Hippocampal formation (tissue), 2 donors: ENCODE measurements at places on chromosomes 12 and 14.

DNA sequence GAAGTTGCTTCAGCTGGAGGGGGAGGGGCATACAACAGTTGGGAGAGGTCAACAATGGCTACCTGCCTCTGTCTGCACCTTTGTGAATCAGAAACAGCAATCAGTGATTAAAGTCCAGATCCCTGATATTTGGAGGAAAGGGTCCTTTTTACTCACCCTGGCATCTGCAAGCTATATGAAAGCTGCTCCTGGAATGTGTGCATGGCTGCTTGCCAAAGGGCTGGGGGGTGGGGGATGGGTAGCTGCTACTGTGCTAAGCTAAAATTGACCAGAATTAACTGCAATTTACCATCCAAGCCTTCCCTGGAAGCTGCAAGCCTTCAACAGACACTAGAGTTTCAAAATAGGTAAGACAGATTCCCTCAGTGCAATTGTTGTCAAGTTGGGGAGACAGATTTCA, 13.5 kb upstream of the GTF2A1 start:
- DNase-seq, result no peak

- DNase-seq, result no peak
Observed at GRCh38 chr12:73599268-73599667, 938.4 kb upstream of the ATXN7L3B start.

GRCh38 chr12:107395817-107396216, 289.8 kb upstream of the PWP1 start:
- no peak for DNase-seq

DNA sequence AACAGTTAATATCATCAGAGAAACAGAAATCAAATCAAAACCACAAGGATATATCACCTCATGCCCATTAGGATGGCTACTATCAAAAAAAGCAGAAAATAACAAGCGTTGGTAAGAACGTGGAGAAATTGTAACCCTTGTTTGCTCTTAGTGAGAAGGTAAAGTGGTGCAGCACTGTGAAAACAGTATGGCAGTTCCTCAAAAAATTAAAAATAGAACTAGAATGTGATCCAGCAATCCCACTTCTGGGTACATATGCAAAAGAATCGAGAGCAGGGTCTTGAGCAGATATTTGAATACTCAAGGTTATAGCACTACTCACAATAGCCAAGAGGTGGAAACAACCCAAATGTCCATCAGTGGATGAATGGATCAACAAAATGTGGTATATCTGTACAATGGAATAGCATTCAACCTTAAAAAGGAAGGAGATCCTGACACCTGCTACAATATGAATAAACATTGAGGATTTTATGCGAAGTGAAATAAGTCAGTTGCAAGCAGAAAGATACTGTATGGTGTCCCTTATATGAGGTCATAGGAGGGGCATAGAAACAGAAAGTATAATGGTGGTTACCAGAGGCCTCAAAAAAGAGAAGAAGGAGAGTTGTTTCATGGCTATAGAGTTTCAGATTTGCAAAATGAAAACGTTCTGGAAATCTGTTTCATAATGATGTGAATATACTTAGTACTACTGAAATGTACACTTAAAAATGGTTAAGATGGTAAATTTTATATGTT, 131.0 kb upstream of the EEA1 start:
- DNase-seq, result no peak

DNA sequence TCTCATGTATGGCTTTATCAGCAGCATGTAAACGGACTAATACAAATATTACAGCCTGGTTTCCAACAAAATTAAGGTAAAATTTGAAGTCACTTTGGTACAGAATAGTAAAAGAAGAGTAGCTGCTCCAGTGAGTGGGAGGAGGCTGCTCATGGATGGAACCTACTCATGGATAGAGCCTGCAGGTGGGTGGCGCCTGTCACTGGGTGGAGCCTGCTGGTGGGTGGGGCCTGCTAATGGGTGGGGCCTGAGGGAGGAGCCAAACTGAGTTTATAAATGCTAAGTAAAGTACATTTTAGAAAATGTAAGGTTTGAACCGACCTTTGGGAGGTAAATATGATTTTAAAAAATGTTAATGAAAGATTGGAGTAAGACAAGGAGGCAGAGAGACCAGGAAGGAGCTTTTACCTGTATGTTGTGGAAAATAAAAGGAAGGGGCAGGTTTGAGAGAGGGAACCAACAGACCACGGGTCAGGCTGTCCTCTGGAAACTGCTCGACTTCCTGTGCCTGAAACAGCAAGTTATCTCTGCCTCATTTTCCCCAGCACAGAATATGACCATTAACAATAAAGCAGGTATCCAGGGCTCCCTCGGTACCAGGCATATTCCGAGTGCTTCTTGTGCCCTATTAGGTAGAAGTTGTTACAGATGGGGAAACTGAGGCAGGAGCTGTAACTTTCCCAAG, 55.9 kb upstream of the SEL1L start:
- no peak for DNase-seq

- no peak for DNase-seq
Observed at GRCh38 chr12:41311883-41312282, 123.8 kb downstream of the PDZRN4 start.

GRCh38 chr14:68752271-68753006, 40.4 kb downstream of the ZFP36L1 start:
- DNase-seq, result no peak

DNA sequence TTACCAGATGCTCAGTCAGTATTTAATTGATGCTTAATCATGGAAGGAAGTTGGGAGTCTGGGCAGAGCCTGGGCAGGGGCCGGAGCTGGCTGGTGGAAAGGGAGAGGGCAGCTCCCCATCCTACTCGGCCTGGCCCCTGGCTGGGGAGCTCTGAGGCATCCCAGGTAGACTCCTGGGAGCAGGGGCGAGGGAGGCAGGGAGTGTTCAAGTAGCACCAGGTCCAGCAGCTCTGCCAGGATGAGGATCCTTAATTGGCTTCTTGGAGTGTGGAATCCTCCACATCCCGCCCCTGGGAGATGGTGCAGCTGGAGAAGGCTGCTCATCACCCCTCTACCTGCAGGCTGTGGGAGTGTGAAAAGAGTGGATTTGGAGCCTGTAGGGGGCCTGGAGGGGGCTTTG, 30.9 kb downstream of the SYNDIG1L start:
- no peak for DNase-seq

DNA sequence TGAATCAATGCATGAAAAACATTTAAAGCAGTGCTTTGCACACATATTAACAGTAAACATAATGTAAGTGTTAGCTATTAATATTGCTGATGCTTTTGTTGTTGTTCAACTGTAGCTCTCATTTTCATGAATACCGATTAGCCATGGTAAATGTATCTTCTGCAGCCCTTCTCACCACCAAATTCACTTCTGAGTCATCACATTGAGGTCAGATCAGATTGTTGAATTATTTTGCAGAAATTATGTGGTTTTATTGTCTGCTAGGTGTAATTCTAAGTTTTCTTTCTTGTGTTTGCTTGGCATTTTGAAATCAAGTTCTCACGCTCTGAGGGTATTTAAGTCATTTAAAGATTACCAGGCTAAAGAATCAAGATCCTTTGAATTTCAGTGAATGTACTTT, 74.6 kb downstream of the AKAP6 start:
- DNase-seq, result no peak

DNA sequence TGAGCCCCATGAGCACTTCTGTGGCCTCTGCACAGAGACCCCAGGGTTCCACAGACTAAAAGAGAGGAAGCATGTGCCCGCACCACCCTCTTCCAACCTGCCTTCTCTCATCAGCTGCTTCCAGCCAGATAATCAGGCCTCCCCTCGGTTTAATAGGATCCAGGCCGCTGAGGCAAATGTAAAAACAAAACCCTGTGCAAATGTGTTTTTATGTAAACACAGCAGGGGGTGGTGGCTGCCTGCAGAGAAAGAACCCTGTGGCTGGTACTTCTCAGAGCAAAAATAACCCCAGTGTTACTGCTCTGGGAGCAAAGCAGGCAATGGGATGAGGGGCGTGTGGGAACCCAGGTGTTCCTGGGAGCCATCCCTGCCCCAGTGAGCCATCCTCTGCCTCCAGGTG, 46.2 kb downstream of the WSCD2 start:
- no peak for DNase-seq

DNA sequence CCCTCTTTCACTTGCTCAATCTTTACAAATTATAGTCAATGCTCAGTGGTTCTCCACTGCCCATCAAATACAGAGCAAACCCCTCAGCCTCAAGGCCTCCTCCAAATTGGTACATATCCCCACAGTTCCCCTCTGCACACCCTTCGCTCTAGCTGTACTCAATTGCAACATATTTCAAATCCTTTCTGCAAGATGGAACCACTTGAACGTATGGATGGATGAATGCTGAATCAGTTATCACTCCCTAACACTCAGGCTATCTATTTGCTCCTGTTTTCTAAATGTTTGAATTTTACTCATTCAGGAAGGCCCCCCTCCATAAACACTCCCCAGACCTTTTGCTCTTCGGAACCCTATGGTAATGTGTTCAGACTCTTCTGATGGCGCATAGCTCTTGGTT, 24.5 kb downstream of the ATG14 start:
- no peak for DNase-seq

GRCh38 chr12:131893605-131894312, 663 bp upstream of the ULK1 start:
- no peak for DNase-seq

DNA sequence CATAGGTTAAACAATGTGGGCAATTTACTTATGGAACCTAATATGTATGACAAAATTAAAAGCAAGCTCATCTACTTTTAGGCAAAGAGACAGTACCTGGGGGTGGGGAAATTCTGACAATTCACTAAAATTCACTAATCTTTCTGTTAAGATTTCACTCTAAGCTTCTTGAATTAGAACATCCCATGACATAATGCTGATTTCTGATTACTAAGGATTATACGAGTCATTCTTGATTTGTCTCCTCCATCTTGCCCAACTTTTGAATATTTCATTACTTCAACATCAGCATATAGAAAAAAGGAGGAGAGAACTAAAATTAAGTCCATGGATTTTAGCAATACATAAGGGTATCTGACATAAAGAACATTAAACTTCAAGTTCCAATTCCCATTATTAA, 2.4 kb downstream of the CEP83 start:
- DNase-seq, result no peak

- no peak for DNase-seq
Observed at GRCh38 chr14:61516118-61516743, 179.1 kb upstream of the HIF1A start.

DNA sequence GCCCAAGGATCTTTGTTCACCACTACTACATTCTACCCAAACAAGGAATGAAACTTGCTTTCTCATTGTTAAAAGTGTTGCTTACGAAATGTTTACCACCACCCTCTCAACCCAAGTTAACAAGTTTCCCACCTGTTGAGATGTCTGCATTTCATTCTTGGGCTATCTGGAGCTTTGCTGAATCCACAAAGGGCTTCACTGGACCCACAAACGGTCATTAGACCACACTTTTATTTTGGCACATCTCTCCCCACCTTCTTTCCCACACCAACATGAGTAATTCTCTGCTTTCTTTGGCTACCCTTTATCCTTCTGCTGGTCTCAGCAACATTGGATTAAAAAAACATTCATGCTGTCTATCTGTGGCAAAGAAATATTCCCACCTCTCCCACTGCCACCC, 78.0 kb downstream of the TMEM260 start:
- DNase-seq, result no peak

GRCh38 chr12:41051954-41052353, 136.2 kb upstream of the PDZRN4 start:
- DNase-seq, result no peak

GRCh38 chr14:56686416-56686815, 106.8 kb downstream of the TMEM260 start:
- no peak for DNase-seq

DNA sequence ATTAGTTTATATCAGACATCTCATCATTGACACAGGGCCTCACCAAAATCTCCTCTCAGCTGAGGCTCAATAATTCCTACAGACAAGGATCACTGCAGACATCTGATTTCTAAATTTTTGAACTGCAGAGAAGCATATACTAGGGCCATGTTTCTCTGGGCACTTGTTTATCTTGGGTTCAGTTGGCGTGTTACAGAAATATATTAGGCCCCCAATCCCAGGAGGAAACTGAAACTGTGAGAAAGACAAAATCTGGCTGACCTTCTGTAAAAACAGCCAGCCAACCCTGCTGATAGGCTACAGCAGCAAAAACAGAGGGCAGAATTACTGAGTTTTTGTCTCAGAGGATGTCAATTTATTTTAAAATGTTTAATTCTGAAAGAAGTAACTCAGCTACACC, 634.6 kb downstream of the ETNK1 start:
- no peak for DNase-seq

- DNase-seq, result no peak
Observed at GRCh38 chr12:103855036-103855712, 14.1 kb upstream of the NT5DC3 start.

GRCh38 chr14:106044949-106045596, 518.7 kb downstream of the TMEM121 start:
- DNase-seq, result no peak

- DNase-seq, result no peak
Observed at GRCh38 chr12:132719141-132719953, 8.7 kb downstream of the PGAM5 start.

DNA sequence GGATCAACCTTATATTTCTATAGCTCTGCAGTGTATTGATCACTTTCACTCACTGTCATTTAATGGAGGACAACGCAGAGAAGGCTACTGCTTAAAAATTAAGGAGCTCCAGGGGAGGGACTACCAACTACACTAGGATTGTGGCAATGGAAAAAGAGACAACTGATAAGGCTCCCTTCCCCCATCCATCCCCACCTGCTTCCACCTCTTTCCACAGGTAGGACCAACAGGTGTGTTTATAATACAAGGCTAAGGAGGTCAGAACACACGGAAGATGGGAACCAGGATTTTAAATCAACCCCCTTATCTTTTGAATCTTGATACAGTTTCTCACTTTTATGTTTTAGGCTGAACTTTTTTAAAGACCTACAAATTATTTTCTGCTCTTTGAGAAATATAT, 90.8 kb downstream of the STAB2 start:
- no peak for DNase-seq

DNA sequence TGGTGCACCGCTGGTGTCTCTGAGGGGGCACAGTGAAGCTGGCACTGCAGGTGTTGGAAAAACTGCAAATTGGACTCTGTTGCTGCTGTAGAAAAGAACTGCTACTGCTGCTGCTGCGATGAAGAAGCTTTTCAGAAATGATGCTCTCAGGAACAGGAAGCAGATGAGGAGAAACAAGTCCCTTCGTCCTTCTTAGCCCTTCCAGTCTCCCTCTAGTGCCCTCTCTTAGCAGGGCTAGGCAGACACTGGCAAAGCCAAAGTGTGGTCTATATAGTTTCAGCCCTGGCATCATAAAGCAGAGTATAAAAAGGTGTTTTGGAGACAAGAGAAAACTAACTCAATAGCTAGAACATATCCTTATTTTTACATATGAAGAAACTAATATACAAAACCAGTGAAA, 174.5 kb downstream of the MYRFL start:
- DNase-seq, result no peak

DNA sequence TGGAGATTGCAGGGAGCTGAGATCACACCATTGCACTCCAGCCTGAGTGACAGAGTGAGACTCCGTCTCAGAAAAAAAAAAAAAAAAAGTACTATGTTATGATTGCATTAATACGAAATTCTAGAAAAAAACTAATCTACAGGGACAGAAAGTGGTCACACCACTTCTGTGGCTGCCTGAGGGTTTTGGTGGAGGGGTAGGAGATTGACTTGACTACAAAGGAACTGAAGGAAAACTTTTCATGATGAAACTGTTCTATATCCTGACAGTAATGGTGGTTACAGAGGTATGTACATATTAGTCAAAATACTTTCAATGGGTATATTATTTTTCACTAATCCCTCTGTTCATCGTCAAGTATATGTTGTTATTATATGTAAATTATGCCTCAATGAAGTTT, 42.1 kb downstream of the FOXN3 start:
- DNase-seq, result no peak

GRCh38 chr12:49964849-49965624, 3.4 kb downstream of the AQP5 start:
- DNase-seq, result no peak

- DNase-seq, result no peak
Observed at GRCh38 chr12:128863957-128864356, 10.7 kb downstream of the GLT1D1 start.
